ENCODE measurements at places on chromosomes 3 and 15. TPM values are rescaled to one million over a fixed set of nuclear protein-coding genes. Genes with fewer than 3 reads are reported as not detected.

The PCLAF gene
- polyA plus RNA-seq, result 40.8 TPM

The NTRK3 gene
- polyA plus RNA-seq, result 13.7 TPM

The CPN2 gene
- 0.38 TPM for polyA plus RNA-seq

The FRMD5 gene
- polyA plus RNA-seq, result 1.5 TPM

The GRK7 gene
- 0.11 TPM for polyA plus RNA-seq

The ANKRD63 gene
- polyA plus RNA-seq, result 0.17 TPM

The JMJD7 gene
- polyA plus RNA-seq, result 10.2 TPM

The IL16 gene
- 5.2 TPM for polyA plus RNA-seq

The TEX55 gene
- not detected for polyA plus RNA-seq

The GABRR3 gene
- polyA plus RNA-seq, result 0.03 TPM

The BFSP2 gene
- polyA plus RNA-seq, result not detected

The PPP1R14D gene
- polyA plus RNA-seq, result 0.44 TPM

The TLR9 gene
- 0.27 TPM for polyA plus RNA-seq

The MNS1 gene
- 25.4 TPM for polyA plus RNA-seq

The ARNT2 gene
- 59.3 TPM for polyA plus RNA-seq

The ACP3 gene
- 62.6 TPM for polyA plus RNA-seq

The SLC9A9 gene
- polyA plus RNA-seq, result 6.0 TPM

The C3orf52 gene
- 7.9 TPM for polyA plus RNA-seq

The SQOR gene
- 22.0 TPM for polyA plus RNA-seq

Data from renal cortex interstitium (tissue), 15 donors.